ENCODE measurements at places on chromosomes 7 and 10.

DNA sequence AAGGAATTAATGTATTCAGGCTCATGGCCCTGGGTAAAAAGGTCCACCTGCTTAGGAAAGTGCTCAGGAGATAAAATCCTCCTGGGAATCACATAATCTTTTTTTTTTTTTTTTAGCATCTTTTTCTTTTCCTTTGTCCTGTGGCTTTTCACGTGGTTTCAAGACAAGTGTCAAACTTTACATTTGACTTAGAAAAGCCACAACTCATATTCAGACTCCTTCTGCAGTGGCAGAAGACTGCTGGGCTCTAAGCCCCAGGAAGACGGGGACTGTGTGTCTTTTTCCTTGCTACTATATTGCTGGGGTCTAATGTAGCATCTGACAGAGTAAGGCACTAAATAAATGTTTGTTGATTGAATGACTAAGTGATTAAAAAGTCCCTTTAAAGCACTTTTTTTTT, 127.5 kb upstream of the ANKRD1 start:
- no peak for DNase-seq

- DNase-seq: no peak
Observed at GRCh38 chr10:110962443-110962842, 43.0 kb downstream of the SHOC2 start.

GRCh38 chr7:35878351-35878750, 77.5 kb downstream of the SEPTIN7 start:
- DNase-seq: no peak

- DNase-seq: no peak
Observed at GRCh38 chr7:68334636-68335272, 1263.5 kb upstream of the AUTS2 start.

DNA sequence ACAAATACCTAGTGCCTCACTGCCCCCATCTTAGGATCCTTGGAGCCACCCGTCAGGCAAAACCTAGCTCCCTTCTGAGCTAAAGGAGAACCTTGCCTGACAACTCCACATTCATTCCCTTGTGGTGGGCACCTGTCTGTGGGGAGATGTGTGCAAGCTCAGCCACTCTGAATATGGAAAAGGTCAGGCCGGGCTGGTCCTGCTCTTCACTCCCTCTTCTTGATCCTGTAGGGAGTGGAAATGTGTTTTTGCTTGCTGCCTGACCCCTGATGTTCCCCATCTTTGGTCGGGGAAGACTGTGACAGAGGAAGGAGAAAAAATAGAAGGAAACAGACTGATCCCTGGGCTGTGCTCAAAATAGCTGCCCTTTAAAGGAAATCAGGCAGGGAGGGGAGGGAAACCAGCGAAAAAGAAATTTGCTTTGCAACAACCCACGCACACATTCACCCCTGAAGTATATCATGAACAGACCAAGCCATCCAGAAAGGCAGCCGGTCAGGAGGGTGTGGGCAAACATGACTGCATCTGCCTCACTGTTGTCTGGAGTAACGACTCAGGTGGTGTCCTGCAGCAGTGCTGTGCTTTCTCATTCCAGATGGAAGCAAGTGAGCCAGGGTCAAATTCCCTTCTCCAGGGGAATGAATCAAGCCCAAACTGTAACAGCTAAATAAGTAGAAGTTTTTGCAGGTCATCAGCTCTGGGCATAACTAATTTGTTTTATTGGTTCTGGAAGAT, 74.0 kb downstream of the SCRN1 start:
- no peak for DNase-seq

GRCh38 chr7:131400681-131401176, 73.1 kb downstream of the MKLN1 start:
- DNase-seq: no peak

DNA sequence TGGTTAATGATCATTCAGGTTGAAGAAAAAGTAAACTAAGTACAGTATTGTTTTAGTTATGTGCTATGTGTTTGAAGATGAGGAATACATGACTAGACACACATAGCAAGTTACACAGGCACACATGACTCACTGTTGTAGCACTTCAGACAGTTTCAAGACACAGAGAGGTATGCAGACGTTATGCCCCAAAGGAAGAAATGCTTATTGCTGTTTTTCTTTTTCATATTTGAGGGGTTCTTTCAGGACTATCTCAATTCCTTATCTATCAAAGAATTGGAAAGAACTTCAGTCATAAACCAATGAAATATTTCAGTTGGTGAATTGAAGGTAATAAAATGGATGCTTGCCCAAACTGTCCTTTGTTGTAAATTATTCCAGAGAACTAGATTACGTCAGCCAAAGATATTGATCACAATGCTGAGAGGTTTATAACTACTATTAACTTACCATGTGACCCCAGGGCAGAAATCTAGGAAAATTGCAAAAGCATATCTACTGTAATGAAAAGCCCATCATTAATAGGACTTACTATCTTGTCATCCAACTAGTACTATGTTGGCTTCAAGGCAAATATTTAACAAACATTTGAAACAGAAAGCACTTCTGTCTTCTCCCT, 61.2 kb upstream of the CAPZA2 start:
- no peak for DNase-seq

GRCh38 chr10:64733980-64734379, 1212.8 kb downstream of the REEP3 start:
- no peak for DNase-seq

- no peak for DNase-seq
Observed at GRCh38 chr7:15219758-15220157, 317.2 kb upstream of the DGKB start.

GRCh38 chr10:38156416-38157269, 62.5 kb downstream of the ZNF37A start:
- DNase-seq: no peak

GRCh38 chr10:46282842-46283574, 3.8 kb upstream of the ANTXRL start:
- peak; percentile 61 for DNase-seq

GRCh38 chr10:79406683-79407422, 38.6 kb downstream of the ZCCHC24 start:
- DNase-seq: no peak

DNA sequence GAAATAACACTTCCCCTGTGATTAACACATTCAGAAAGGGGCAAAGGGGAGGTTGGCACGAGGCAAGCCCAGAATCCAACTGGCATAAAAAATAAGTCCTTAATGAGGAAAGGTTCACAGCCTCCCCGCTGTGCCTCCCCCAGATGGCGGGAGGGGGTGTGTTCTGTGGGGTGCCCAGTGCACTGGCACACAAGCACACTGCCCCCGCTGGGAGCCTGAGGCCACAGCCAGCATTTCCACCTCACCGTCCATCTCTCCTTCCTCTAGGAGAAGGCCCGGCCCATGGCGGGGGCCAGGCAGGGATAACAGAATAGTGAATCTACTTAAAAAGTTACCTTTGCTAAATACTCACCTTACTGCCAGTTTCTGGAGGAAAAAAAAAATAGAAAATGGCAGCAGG, 43.2 kb downstream of the PRKAG2 start:
- no peak for DNase-seq

DNA sequence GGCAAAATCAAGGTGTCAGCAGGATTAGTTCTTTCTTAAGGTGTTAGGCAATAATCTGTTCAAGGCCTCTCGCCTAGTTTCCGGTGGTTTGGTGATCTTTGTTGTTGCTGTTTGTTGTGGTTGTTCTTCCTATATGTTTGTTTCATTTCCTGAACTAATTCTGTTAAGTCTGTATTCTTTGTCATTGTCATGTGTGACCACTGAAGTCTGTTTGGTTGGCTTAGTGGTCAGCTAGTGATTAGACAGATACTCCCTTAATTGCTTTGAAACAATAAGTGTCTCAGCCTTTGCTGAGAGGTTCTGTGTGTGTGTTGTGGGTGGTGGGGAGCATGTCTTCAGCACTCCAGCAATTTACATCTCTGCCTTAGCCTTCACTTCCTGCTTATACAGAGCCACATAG, 46.0 kb downstream of the ABCC2 start:
- no peak for DNase-seq

GRCh38 chr7:135355377-135356048, 121.9 kb downstream of the STRA8 start:
- DNase-seq: no peak

- no peak for DNase-seq
Observed at GRCh38 chr7:38902449-38902848, 6.5 kb downstream of the VPS41 start.

GRCh38 chr7:121084748-121085336, 96.3 kb downstream of the CPED1 start:
- no peak for DNase-seq

DNA sequence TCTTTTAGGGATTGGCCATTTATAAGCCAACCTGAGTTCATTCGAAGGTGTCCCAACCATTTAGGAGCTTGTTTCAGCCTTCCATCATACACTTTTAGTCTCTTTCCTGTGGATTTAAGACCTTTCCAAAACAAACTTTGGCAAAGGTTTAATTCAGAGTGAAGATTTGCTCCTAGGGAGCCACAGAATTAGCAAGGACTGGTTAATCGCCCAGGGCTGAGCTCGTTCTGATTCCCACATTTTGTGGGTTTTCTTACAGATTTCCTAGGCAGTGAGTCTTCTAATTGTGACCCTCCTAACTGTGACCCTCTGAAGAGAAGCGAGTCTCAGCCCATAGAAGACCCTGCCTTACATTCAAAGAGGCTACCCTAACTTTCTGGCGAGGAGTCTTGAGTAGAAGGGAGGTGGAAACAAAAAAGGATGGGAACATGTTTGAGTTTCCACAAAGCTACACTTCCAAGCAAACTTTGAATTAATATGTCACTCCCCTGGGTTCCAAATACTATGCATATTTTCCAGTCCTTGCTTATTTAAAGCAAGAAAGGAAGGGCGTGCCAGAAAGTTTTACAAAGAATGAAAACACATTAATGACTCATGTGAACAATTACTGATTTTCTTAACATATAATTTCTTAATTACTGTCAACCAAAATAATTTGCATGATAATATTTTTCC, 118.3 kb downstream of the ARID5B start:
- DNase-seq: no peak

DNA sequence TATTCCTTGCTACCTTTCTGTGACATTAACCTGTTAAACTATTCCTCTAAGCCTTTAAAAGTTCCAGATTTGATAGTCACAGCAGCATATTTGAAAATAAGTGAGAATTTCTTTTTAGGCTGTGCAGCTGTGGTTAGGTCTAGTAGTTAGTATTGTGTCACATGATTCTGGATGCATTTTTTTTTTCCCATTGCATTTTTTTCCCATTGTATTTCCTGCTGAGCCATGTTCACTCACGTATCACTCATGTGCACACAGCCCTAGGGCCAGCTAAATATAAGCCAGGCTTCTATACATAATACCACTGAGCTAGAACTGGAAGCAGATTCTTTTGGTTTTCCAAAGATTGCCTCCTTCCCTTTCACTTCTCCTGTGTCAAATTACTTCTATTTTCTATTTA, 37.4 kb downstream of the DNAJC9 start:
- DNase-seq: no peak

GRCh38 chr7:35446091-35446490, 192.2 kb upstream of the TBX20 start:
- DNase-seq: no peak

All from activated naive CD8-positive, alpha-beta T cell treated with anti-CD3 and anti-CD28 coated beads, Interleukin-2, amount 50 U/mL, for 24 hours (primary cell).